ENCODE measurements at places on chromosomes 3 and 15.

GRCh38 chr3:14148041-14148985 lies 23.5 kb downstream of the TMEM43 start:
- no peak for DNase-seq

DNA sequence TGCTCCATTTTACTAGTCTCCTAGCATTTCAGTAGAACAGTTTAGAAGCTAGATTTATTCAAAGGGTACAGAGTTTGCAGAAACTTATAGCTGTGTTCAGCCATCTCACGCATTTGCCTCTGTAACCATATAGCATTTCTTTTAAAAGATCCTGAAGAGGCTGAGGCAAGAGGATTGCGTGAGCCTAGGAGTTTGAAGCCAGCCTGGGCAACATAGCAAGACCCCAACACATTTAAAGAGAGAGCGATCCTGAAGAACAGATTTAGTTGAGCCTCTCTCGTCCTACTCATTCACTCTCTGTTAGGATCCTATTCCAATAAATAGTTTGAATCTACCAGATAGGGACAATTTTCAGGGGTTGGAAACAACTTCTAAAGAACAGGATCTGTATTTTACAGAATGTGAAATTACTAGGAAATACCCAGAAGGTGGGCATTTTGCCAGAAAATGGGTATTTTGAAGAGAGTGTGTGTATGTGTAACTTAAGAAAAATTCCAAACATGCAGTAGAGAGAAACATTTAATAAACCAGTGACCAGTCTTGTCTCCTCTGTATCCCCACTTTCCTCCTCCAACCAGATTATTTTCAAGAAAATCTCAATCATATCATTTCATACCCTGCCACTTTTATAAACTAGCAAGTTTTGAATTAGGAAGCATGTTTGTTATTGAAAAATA lies 4.5 kb downstream of the EIF3J start:
- DNase-seq = peak; percentile 92

- DNase-seq = peak; percentile 74
Observed at GRCh38 chr15:34679291-34679690, 75.5 kb downstream of the GJD2 start.

DNA sequence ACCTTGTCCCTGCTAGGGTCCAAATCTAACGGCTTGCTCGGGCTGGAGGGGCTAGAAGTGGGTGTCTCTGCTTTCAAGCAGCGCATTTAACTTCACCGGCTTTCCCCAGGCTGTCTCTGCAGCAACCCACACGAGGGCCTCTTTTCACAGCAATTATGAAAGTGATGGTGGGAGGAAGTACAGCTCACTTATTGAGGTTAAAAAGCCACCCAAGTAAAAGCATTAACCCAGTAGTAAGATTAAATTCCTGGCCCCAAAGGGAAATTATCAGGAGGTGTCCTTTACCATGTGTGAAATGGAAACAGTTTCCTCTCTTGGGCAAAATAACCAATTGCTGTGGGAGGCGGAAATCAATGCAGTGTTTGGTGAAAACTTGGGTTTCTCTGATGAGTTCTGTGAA lies 41.1 kb downstream of the NGRN start:
- no peak for DNase-seq

GRCh38 chr3:100252001-100252400 lies 8.8 kb upstream of the TBC1D23 start:
- DNase-seq = no peak

- no peak for DNase-seq
Observed at GRCh38 chr3:50147447-50147846, 7.7 kb upstream of the SEMA3F start.

GRCh38 chr3:133896002-133896761 lies 500 bp upstream of the RAB6B start:
- no peak for DNase-seq

- peak; percentile 21 for DNase-seq
Observed at GRCh38 chr3:16370872-16371740, 106.1 kb downstream of the OXNAD1 start.

- DNase-seq = peak; percentile 16
Observed at GRCh38 chr3:10693457-10693856, 122.6 kb upstream of the SLC6A11 start.

DNA sequence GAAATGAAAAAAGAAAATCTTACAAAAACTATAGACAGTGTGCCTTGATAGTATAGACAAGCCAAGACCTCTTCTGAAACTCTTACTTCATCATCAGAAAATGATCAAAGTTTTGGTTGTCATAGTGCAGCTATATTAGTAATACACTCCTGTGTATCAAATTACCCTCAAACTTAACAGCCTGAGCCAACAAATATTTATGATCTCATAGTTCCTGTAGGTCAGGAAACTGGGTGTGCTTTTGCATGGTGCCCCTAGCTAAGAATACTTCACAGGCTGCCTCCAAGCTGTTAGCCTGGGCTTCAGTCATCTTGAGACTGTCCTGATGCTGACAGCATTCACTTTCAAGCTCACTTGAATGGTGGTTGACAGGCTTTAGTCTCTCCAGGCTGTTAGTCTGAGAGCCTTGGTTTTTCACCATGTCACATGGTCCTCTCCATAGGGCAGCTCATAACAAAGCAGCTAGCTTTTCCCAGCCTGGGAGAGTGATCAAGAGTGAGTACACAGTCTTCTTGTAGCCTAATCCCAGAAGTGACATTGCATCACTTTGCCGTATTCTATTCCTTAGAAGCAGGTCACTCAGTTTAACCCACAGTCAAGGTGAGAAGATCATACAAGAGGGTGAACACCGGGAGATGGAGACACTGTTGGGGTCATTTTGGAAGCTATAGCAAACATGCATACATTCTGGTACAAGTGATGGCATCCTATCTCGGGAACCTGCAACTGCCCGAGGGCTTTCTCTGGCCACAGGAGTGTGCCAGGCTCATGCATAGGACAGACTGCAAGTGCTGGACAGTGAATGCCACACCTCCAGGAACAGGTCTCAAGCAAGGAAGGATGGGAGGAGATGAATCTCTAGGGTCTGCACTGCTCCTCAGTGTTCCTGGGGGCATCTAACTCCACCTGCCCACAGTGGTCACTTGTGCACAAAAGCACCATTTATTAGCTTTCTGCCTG lies 173.4 kb upstream of the CADPS start:
- peak; percentile 25 for DNase-seq

DNA sequence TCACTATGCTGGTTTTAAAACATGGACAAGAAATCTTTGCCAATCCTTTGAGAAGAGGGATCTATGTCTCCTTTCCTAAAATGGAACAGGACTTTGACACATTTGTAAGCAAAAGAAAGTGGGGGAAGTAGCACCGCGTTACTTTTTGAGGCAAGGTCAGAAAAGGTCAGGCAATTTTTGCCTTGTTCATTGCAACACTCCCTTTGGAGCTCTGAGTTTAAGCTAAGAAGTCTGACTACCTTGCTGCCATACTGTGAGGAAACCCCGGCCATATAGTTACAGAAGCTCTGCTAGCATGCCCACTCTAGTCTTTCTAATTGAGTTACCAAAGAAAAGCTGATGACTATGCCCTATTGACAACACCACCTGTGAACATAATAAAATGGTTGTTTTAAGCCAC lies 1.4 kb downstream of the FAM227B start:
- DNase-seq = no peak

DNA sequence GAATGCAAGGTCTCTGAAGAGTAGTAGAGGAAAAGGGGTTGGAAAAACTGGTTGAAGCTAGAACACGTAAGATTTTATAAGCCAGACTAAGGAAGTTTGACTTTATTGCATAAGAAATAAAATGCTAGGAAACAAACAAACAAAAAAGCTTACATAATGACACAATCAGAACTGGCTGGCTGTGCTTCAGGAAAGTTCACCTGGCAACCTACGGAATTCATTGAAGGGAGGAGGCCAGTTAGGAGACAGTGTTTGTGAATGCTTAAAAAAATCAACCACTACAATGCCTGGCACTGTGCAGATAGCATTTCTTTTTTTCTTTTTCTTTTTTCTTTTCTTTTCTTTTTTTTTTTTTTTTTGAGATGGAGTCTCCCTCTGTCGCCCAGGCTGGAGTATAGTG lies 1.9 kb upstream of the ICE2 start:
- DNase-seq = no peak

DNA sequence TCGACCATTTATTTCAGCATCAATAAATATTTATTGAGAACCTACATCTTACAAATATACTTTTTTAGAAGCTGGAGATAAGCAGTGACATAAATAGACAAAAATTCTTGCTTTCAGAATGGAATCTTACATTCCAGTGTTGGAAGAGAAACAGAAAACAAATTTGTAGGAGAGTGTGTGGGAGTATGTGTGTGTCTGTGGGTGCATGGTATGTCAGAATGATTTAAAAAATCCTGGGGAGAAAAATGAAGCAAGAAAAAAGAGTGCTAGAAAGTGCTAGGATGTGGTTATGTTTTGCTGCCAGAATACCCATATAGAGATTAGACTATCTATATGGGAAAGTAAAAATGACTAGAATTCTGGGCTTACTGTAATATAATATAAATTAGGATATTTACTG lies 561.7 kb upstream of the SGO1 start:
- DNase-seq = peak; percentile 8

- no peak for DNase-seq
Observed at GRCh38 chr3:185663929-185664328, 77.8 kb downstream of the SENP2 start.

DNA sequence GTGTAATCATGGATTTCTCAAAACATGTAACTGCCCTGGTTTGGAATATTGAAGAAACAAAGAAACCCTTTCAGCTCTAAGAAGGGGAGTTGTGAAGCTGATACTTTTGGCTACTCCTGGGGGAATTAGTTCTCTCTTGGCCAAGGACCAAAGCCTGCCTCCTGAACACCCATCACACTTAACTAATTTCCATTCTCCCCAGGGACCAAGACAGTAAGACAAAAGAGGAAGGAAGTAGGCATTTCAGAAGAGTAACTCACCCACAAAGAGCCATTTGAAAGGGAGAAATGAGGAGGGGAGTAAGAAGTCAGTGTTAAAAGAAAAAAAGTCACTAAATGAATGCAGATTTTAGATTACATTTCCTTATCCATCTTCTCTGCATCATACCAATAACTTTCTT lies 328.0 kb upstream of the SOX2 start:
- DNase-seq = no peak

GRCh38 chr3:120200493-120201235 lies 84.4 kb downstream of the GPR156 start:
- no peak for DNase-seq

- DNase-seq = no peak
Observed at GRCh38 chr15:95494971-95495541, 835.4 kb upstream of the NR2F2 start.

GRCh38 chr15:32657198-32657883 lies 15.8 kb downstream of the SCG5 start:
- no peak for DNase-seq

All from iris pigment epithelial cell (primary cell).